ENCODE measurements at places on chromosomes 7 and 10. TPM values are rescaled to one million over a fixed set of nuclear protein-coding genes. Genes with fewer than 3 reads are reported as not detected.

GPAM gene
- total RNA-seq: 12.4 TPM

ERVW-1 gene
- not detected for total RNA-seq

HSPA14 gene
- 17.3 TPM for total RNA-seq

AFAP1L2 gene
- total RNA-seq: 1.4 TPM

AGFG2 gene
- total RNA-seq: 9.2 TPM

ZNRF2 gene
- 5.4 TPM for total RNA-seq

VSTM4 gene
- 0.77 TPM for total RNA-seq

ZNF438 gene
- total RNA-seq: 1.3 TPM

PODXL gene
- total RNA-seq: 29.1 TPM

SPDYE2B gene
- not detected for total RNA-seq

VGF gene
- under 0.01 TPM for total RNA-seq

SEMA3C gene
- total RNA-seq: 195 TPM

CRTAC1 gene
- total RNA-seq: 0.28 TPM

CNPY1 gene
- total RNA-seq: not detected

GPR22 gene
- not detected for total RNA-seq

All from regular cardiac myocyte (primary cell).